Brain pericyte (primary cell): ENCODE measurements at places on chromosomes 11 and 22.

DNA sequence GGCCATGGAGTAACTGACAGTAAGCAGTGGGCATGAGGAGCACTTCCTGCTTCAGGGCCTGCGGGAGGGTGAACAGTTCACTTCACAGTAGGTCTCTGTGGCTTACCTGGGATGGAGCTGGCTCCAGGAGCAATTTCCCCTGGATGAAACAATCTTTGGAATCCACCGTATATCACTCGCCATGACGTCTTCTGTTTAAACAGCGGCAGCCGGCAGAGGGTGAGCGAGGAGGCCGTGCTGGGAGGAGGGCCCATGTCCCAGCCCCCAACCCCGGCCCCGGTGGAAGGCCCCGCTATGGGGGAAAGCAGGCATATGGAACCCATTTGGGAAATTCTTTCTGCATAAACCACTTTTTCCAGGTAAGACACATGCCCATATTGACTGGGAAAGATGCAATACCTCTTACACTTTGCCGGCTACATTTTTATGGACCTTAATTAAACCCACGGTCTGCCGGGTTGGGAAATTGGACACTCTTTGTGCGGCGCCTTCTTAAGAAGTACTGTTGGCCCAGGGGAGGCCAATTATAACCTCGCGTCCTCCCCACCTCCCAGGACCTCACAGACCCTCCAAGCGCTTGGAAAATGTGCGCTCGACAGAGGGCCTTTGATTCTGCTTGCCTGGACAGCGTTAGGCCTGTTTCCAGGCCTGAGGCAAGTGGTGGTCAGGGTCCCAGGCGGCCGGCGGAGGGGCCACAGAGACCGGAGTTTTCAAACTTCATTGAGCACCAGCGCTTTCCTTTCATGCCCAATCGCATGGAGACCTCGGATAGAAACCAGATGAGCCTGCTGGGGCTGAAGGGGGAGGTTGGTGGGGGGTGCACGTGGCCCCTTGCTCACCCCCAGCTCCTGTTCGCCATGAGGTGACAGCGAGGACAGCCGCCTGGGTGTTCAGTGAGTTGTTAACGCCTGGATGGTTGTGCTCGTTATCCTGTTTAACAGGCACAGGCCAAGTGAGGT is 40.4 kb downstream of the SMIM38 start:
- no peak for DNase-seq

- DNase-seq, result no peak
Measured at GRCh38 chr11:116279511-116279910, 493.3 kb downstream of the BUD13 start.

DNA sequence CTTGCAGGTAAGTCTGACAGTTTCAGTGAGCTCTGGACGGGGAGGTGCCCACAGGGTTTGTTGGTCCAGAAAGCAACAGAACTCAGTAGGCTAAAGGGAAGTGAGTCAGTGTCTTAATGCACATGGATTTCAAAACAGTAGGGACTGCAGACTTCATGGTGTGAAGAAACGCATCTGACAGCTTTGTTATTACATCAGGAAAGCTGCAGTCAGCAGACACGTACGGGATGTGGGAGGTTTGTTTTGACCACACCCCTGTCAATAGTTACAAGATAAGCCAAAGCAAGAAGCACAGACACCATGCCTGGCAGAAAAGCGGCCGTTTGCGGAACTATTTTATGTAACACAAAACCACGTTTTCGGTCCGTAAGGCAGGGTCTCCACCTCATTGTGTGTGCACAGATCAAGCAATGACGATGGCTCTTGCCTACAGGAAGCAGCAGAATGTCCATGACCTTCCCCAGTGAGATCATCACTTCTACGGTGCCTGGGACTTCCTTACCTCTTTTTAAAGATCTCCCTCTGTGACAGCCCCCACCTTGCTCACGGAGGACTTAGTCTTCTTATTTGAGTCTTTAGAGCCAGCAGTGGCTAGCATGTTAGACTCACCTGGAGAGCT is 58.2 kb upstream of the FTH1 start:
- DNase-seq, result peak; percentile 21

- no peak for DNase-seq
Measured at GRCh38 chr22:31289344-31289743, 2.9 kb downstream of the PIK3IP1 start.

DNA sequence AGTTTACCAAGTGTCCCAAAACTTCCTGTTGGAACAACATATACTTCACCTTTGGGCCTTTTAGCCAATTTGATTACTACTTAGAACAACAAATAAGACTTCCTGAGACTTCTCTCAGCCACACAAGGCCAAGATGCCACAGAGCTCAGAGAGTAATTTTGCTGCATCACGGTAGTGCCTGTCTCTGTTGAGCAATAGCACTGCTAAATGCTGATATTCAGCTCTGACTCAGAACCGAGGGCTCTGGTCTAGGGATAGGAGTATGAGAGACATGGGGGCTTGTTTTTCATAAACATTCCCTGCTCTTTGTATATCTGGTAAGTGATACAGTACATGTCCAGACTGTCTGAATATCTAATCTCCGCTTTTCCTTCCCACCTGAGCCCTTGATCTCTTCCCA is 260.4 kb upstream of the ARHGAP20 start:
- DNase-seq, result no peak

- no peak for DNase-seq
Measured at GRCh38 chr11:131737357-131737756, 366.9 kb downstream of the NTM start.

GRCh38 chr11:10436224-10436623 is 18.8 kb upstream of the AMPD3 start:
- no peak for DNase-seq

GRCh38 chr11:72781313-72782080 is 12.3 kb downstream of the STARD10 start:
- DNase-seq, result no peak

- no peak for DNase-seq
Measured at GRCh38 chr11:108965306-108966001, 300.6 kb downstream of the DDX10 start.

- DNase-seq, result peak; percentile 18
Measured at GRCh38 chr22:46967445-46968358, 205.3 kb downstream of the TBC1D22A start.

DNA sequence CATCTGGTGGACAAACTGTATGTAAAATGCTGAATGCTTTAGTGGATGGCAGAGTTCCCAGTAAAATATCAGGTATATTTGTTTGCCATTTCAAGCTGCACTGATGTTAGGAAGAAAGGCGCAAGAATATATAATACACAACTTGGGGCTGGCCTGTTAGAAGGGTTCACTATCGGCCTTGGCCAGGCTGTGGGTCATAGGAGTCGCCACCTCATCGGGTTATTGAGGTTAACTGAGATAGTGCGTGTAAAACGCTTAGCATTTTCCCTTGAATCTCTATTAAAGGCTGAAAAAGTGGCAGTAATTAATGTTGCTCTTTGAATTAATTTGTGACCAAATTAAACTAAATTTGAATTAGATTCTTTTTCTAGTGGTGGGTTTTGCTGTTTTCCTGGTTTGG is 5.1 kb downstream of the FAM118A start:
- DNase-seq, result no peak
